ENCODE measurements at places on chromosomes 13 and 19.

DNA sequence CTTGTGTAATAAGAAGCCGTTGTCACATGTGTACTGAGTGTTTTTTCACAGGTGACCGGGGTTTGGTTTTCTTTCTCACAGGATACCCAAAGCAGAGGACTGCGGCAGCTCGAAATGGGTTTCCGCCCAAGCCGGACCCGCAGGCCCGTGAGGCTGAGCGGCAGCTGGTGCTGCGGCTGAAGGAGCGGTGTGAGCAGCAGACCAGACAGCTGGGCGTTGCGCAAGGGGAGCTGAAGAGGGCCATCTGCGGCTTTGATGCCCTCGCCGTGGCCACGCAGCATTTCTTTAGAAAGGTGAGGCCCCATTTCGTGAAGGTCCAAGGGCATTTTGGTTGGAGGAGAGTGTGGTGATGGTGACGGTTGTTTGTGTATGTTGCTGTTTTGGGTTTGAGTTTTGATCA, 236.3 kb downstream of the SLC7A1 start:
- no peaks in the 10 kb centered on the region for H3K27me3 ChIP-seq
- no peak overlapping the region for H3K27ac ChIP-seq
- no peaks in the 10 kb centered on the region for H3K4me1 ChIP-seq

GRCh38 chr13:34751492-34751891, 190.6 kb upstream of the NBEA start:
- H3K4me1 ChIP-seq = no peaks in the 10 kb centered on the region
- H3K27ac ChIP-seq = no peak overlapping the region

GRCh38 chr13:45695198-45695730, 6.9 kb upstream of the CBY2 start:
- peak; percentile 61 for DNase-seq
- H3K36me3 ChIP-seq = no peaks in the 10 kb centered on the region
- H3K4me3 ChIP-seq = no peak overlapping the region
- peaks cover 2% of the 10 kb centered on the region for H3K27me3 ChIP-seq
- peaks cover 25% of the 10 kb centered on the region for H3K4me1 ChIP-seq
- peak overlapping the region; percentile 81 for H3K27ac ChIP-seq

- peaks cover 15% of the 10 kb centered on the region for H3K36me3 ChIP-seq
- H3K27ac ChIP-seq = peak overlapping the region; percentile 6
- H3K4me1 ChIP-seq = no peaks in the 10 kb centered on the region
- DNase-seq = no peak
- H3K4me3 ChIP-seq = no peak overlapping the region
Measured at GRCh38 chr13:26390203-26390602, 136.3 kb downstream of the CDK8 start.

DNA sequence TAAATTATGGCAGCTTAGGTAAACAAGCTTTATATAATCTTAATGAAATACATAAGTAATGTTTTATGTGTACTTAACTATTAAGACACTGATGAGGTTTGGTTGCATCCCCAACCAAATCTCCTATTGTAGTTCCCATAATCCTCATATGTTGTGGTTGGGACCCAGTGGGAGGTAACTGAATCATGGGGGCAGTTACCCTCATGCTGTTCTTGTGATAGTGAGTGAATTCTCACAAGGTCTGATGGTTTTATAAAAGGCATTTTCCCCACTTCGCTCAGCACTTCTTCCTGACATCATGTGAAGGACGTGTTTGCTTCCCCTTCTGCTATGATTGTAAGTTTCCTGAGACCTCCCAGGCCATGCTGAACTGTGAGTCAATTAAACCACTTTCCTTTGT, 212.7 kb downstream of the DIAPH3 start:
- no peak overlapping the region for H3K4me3 ChIP-seq
- DNase-seq = no peak
- H3K27ac ChIP-seq = no peak overlapping the region
- no peaks in the 10 kb centered on the region for H3K27me3 ChIP-seq
- H3K4me1 ChIP-seq = no peaks in the 10 kb centered on the region

GRCh38 chr19:1471515-1472160, 7.4 kb downstream of the C19orf25 start:
- DNase-seq = peak; percentile 48
- peaks cover 2% of the 10 kb centered on the region for H3K27me3 ChIP-seq
- no peak overlapping the region for H3K27ac ChIP-seq
- H3K4me1 ChIP-seq = peaks cover 5% of the 10 kb centered on the region

DNA sequence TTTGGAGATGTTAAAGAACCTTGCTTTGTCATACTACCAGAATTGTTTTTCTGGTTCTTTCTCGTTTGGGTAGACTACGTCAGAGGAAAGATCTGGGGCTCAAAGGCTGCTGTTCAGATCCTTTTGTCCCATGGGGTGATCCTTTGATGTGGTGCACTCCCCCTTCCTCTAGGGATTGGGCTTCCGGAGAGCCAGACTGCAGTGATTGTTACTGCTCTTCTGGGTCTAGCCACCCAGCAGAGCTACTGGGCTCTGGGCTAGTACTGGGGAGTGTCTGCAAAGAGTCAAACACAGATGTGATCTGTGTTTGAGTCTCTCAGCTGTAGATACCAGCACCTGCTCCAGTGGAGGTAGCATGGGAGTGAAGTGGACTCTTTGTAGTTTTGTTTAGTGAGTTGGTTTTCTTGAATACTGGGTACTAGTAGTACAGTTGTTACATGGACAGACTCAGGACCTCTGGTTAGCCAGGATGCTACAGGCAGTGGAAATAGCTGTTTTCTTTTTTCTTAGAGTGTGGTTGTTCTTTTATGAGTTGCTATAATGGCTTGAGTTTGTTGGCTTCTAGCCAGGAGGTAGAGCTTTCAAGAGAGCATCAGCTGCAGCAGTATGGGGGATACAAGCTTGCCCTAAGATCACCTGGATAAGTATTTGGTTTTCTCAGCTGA, 34.4 kb downstream of the DNAJC15 start:
- DNase-seq = peak; percentile 29
- H3K4me1 ChIP-seq = peaks cover 56% of the 10 kb centered on the region
- H3K27ac ChIP-seq = peak overlapping the region; percentile 82
- H3K4me3 ChIP-seq = no peak overlapping the region
- H3K36me3 ChIP-seq = peaks cover 30% of the 10 kb centered on the region

GRCh38 chr19:45153339-45154063, 7.3 kb downstream of the NKPD1 start:
- H3K27ac ChIP-seq = no peak overlapping the region
- peak; percentile 60 for DNase-seq
- H3K4me3 ChIP-seq = peak overlapping the region; percentile 42
- H3K4me1 ChIP-seq = peaks cover 18% of the 10 kb centered on the region
- H3K27me3 ChIP-seq = peaks cover 26% of the 10 kb centered on the region

All from activated CD4-positive, alpha-beta T cell treated with anti-CD3 and anti-CD28 coated beads for 36 hours (primary cell).